ENCODE measurements at places on chromosomes 7 and 10. TPM values are rescaled to one million over a fixed set of nuclear protein-coding genes. Genes with fewer than 3 reads are reported as not detected.

DNA sequence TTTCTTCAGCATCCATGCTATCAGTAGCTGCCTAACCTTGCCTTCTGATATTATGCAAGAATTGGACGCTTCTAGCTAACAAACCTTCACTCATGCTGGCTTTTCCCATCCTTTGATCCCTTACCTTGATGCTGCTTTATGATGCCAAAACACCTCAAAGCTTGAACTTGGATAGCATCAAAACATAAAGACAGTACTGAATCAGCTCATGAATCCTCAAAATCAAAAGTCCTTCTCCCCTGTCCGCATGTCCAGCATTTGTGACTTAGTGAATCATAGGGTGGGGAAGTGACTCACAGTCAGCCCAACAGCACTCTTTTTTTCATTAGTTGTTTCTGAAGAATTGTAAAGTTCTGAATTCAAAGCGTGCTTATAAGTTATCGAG, 89.5 kb upstream of the PIK3CG start:
- peak; percentile 86 for DNase-seq

GRCh38 chr10:35972275-35972674, 330.2 kb upstream of the FZD8 start:
- no peak for DNase-seq

- no peak for DNase-seq
These were observed 77.8 kb downstream of the TCERG1L start for GRCh38 chr10:131233611-131234258.

GRCh38 chr10:113891476-113891875, 37.0 kb downstream of the NHLRC2 start:
- no peak for DNase-seq

DNA sequence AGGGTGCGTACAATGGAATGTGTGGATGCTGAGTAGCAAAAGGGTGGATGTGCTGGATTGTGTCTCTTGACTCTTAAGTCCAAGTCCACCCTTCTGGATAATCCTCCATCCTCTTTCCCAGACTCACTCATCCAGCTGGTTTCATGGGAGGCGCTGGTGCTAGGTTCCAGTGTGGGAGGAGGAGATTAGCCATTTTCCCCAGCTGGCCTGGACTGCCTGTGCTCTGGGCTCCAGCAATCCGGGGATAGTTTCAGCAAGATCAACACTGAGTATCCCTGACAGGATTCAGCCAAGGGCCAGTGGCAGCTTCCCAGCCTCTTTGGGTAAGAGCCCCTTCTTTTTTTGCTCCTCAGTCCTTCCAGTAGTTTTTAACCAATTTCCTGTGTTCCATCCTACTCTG, 21.6 kb upstream of the TRIL start:
- DNase-seq = no peak

Gene TRPV6
- not detected for total RNA-seq

GRCh38 chr7:24172856-24173255, 111.1 kb upstream of the NPY start:
- no peak for DNase-seq

DNA sequence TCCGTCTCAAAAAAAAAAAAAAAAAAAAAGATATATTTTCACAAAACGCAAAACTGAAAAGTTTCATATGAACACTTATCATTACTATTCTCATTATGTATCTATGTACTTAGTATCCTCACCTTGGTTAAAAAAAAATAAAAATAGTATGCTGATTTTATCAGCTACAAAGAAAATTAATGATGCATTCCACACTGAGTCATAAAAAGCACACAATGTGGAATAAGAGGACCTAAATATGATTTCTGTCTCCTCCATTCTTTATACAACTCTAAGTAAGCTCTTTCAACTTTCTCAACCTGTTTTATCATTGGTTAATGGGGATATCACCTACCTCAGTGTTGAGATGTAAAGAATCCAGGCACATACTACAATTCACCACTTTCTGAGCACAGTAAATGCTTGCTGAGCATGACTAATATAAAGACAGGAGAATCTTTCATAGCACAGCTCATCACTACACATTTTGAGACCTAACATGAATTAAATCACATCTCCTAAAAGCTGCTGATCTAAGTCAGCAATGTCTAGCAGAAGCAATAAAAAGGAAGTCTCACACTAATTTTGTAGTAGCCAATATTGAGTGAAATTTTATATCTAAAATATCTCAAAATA, 2.7 kb downstream of the SNX13 start:
- peak; percentile 20 for DNase-seq

DNA sequence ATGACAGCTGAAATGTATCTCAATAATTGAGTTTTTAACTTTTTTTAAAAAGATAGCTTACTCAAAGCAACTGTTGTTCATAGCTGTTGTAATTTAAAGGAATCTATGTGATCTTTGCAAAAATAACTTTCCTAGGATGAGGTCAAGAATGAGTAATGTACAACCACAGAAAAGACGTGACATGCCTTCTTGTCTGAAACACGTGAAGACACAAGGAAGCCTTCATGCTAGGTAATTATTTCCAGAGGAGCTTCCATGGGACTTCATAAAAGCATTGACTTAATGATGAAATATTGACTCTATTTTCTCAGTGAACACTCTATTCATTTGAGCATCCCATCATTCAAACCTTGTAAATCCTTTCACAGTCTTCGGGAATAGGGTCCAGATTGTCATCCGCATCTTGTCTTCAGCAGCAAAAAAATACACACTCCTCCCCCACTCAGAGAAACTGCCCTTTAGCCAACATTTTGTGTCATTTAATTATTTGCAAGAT, 528.0 kb downstream of the NRG3 start:
- no peak for DNase-seq

DNA sequence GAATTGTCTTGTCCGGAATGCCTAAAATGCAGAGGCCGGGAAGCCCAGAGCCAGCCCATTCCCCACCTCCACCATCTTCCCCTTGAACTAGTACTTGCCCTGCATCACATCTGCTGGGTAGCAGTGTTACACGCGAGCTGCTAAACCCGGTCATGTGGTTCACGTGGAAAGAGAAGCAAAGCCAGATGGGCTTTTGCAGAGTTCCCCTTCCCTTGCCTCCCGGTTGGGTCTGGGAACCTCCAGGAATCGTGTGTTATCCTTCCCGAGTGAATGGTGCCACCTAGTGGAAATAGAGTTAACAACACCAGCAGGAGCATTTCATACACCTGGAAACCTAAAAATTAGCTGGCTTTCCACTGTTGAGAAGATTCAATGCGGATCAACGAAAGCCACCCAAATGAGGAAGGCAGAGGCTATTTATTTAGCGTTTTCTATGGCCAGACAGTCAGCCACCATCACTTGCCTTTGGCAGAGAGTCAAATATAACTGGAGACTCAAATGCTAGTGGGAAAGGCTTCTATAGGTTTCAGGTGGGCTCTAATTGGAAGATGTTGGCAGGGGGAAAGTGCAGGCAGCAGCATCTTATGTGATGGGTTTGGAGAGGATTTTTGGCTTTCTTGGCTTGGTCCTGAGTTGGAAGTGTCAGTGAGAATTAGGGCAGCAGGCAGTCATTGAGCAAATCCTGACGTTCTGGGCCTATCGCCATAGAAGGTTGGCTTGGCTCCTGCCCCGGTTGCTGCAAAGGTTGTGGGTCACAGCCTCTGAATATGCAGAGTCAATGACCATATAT, 12.9 kb upstream of the DENND2A start:
- DNase-seq = peak; percentile 86

- DNase-seq = peak; percentile 41
These were observed 108.6 kb downstream of the SRI start for GRCh38 chr7:88111140-88111743.

- no peak for DNase-seq
These were observed 12.4 kb upstream of the CAMK2G start for GRCh38 chr10:73886661-73887293.

DNA sequence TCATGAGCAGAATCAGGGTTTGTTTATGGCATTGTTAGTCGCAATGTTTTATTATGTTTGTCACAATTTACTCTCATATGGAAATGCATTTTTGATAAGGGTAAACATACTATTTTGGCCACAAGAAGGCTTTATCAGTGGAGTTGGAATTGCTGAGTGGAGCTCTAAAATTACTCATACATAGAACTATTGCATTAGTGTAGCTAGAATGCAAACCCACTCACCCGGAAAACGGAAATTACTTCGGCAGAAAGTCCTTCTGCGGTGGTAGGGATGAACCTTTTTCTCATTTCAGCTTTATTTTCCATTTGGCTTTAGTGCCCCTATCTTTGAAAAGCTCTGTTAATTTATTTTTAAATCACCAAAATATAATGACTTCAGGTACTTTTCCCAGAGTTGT, 42.8 kb upstream of the NPY start:
- DNase-seq = no peak

- no peak for DNase-seq
These were observed 6.7 kb upstream of the PARP12 start for GRCh38 chr7:140069298-140069949.

DNA sequence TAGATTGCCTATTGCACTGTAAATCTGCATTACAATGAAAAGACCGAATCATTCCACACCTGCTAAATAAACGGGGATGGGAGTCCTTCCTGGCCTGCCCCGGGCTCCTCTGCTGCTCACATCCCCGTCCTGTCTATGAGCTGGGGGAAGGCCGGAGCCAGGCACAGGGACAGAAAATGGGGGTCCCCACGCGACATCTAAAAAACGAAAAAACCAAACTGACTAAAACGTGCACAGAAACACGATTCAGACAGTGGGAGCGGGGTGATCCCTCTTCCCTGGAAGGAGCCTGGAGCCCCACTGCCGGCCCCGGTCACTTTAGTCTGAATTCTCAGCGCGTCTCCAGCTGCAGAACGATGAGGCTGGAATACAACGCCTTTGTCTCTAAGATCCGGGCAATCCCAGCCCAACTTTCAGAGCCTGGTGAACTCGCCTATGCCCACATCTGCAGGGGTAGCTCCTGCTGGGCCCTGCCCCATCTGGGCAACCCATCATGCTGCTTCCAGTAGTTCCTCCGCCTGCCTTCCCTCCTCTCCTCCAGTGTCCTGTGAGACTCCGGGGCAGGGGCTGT, 78.0 kb downstream of the ADARB2 start:
- DNase-seq = no peak

GRCh38 chr10:22475651-22476600, 130.6 kb downstream of the SPAG6 start:
- no peak for DNase-seq

DNA sequence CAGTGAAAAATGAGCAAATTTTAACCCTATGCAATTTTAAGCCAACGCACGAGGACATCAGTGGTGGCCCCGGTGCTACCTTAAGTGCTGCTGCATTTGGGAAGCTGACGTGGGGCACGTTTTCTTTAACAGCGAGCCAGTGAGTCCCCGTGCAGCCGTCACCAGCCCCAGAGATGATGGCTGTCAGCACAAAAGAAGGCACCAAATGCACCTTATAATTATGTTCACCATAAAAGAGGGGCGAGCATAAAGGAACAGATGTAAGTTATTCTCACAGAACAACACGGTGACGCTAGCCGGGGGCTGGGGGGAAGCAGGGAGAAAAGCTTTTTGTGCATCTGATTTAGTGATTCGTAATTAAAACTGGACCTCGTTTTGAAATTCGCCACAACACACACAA, 260.1 kb downstream of the DNAJB6 start:
- DNase-seq = no peak

DNA sequence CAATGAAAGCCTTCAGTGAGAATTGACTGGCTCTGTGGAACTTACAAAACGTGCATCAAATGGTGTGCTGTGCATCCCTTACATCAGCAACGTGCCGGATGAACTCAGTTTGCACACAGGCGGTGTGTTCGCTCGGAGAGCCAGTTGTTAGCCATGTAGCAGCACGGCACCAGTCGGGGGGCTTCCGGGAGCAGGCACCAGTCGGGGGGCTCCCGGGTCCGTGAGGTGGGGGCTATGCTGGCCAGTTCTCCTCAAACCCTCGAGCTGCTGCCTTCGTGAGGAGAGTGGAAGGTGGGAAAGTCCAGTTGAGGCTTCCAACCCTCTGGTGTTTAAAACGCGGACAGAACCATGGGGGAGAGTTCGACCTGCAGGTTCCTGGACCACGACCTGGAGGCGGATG, 34.9 kb upstream of the UTF1 start:
- DNase-seq = no peak

DNA sequence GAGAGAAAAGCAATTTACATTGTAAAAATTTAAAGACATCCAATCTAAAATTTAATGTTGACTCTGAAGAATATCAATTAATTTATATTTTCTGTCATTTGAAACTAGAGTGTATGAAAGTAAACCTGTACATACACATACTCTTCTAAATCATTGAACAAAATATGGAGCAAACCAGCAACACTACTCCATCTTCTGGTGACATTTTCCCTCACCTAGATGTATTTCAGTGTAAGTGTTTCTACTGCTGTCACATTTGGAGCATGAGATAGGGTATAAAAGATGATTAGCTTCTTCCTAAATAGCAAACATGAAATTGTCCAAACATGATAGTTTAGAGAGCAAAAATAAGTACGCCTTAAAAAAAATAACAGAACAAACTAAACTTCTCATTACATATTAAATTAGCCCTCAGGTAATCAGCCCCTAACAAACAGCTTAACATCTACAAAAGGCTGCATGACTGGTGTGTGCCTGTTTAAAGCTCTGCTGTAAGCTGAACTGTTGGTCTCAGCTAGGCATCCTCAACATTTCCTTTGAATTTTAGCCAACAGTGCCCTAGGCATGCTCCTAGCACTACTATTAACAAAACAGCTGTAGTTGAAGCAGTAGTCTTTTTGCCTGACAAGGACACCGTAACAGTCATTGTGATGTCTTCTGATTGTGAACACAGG, 189.8 kb downstream of the CTNNA3 start:
- DNase-seq = no peak

DNA sequence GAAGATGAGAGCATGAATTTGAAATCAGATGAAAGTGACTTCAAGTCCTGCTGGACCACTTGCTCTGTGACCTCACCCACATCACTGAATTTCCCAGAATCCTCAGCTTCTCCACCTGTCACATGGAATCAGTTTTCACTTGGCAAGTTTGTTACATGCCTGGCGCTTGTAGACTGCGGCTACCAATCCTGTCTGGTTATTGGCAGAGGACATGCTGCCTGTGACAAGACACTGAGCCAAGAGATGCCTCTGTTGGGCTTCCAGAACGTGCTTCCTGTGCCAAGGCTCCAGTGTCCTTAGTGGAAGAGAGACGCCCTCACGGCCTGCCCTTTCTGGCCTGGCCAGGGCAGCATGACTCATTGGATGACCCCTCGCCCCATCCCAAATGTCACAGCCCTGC, 4.4 kb upstream of the MYL10 start:
- DNase-seq = no peak

DNA sequence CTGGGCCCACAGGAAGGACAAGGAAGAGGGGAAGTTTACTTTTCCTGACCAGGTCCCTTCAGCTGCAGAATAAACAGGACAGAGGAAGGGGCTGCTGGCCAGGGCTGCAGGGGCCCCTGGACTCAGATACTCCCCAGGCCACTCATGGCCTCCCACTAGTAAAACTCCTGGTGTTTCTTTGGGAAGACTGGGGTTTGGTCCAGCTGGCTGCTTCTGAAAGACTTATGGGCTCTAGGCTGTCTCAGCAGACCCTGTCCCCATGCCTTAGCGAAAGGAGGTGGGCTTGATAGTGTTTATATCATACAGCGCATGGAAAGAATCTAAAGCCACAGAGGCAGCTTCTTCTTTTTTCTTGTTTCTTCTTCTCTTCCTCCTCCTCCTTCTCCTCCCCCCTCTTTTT, 56.4 kb downstream of the PALD1 start:
- DNase-seq = no peak

Gene CHRM2
- 144 TPM for total RNA-seq

GRCh38 chr7:105734233-105734632, 142.2 kb downstream of the ATXN7L1 start:
- DNase-seq = peak; percentile 7
